NCI-H1436 (cell line): ENCODE measurements at places on chromosomes 5 and 9.

GRCh38 chr5:121867403-121867802, 15.7 kb downstream of the FTMT start:
- DNase-seq: no peak

- no peak for DNase-seq
Measured at GRCh38 chr5:73242735-73243134, 69.7 kb downstream of the TMEM174 start.

- DNase-seq: no peak
Measured at GRCh38 chr9:132193227-132194124, 31.6 kb downstream of the NTNG2 start.

GRCh38 chr9:114906922-114907571, 23.3 kb downstream of the TNFSF8 start:
- DNase-seq: no peak

DNA sequence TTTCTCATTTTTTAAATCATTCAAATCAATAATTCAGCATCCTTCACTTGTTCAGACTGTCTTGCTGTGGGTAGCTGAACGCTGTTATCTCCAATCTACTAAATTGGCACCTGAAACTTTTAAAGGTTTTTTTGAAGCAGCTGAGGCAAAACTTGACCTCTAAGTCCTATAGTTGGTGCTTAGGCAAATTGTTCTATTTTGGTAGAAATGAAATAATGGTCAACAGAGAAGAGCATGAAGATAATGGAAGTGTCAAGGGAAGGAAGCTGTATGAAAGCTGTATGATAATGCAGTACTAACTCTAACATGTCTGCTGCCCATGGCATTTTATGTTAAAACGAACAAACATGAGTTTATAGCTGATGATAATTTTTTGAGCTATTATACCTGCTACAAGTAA, 138.0 kb downstream of the GDNF start:
- DNase-seq: no peak

DNA sequence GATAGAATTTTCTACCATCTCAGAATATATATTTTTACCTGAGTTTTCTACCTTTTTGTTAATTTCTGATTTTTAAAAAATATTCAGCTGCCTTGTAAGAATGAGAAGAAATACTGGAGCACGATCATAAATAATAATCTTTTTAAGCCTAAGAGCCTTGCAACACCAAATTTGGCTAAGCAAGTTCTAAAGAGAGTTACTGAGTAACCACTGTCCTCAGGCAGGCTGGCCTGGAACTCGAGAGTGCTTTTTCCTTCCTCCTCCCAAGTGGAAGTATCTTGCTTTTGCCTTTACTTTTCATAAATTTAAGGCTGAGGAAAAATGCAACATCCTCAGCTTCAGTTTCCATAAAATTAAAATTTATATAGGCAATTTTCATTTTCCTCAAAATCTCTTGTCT, 21.0 kb downstream of the GLRX start:
- no peak for DNase-seq

GRCh38 chr9:70475211-70475610, 60.8 kb upstream of the KLF9 start:
- DNase-seq: no peak

GRCh38 chr5:172697123-172698121, 56.4 kb downstream of the NEURL1B start:
- peak; percentile 67 for DNase-seq

DNA sequence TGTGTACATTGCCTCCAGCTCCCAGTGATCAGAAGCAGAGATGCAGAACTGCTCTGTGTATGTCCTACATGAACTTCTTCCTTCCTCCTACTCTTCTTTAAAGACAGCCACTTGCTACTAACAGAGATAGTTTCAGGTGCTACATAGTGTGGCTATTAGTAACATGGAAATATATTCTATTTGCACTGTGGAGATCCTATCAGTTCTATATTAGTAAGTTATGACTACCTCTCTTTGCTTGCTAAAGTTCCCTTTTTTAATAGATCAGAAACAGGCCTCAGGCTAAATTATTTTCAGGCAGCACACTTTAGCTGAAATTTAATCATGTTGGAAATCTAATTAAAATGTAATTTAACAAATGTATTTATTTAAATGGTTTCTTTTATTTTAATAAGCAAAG, 64.4 kb upstream of the TNFSF8 start:
- DNase-seq: no peak

DNA sequence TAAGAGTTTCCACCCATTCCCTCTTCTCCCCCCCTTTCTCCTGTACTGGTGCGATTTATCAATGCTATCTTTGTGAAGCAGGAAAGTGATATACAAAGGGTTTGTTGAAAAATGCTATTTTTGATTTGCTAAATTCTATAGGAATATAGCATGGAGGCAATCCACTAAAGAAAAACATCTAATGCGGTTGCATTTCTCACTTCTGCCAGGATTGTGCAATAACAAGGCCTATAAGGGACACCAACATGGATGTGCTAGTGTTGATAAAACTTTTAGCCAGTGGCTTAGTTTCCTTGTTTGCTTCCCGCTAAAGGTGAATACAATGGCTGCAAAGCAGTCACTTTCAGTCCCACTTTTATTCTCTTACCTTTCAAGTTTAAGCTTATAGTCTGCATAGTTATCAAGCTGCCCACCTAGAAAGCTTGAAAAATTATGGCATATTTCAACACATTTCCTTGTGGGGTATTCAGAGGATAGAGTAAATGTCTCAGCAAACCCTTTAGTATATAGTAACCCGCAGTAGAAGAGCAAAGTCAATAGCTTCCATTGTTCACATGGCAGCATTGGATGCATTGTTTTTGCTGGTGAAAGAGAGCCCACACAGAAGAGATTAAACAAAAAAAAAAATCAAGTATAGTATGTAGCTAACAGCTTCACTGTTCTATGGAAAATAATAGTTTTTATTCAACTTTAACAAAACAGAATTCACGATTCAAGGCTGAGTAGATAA, 674.6 kb upstream of the SEMA6A start:
- DNase-seq: no peak

DNA sequence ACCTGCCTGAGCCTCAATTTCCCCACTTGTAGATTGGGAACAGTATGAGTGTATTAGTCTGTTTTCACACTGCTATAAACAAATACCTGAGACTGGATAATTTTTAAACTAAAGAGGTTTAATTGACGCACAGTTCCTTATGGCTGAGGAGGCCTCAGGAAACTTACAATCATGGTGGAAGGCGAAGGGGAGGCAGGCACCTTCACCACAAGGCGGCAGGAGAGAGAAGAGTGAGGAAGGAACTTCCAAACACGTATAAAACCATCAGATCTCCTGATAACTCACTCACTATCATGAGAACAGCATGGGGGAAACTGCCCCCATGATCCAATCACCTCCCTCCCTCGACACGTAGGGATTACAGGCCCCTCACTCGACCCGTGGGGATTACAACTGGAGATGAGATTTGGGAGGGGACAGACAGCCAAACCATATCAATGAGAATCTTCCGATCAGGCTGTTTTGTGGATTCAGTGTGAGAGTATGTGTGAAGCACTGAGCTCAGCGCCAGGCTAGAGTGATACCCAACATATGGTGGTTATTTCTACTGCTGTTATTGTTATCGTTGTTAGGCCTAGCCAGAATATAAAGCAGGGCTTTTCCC, 14.6 kb upstream of the LMX1B start:
- DNase-seq: no peak

DNA sequence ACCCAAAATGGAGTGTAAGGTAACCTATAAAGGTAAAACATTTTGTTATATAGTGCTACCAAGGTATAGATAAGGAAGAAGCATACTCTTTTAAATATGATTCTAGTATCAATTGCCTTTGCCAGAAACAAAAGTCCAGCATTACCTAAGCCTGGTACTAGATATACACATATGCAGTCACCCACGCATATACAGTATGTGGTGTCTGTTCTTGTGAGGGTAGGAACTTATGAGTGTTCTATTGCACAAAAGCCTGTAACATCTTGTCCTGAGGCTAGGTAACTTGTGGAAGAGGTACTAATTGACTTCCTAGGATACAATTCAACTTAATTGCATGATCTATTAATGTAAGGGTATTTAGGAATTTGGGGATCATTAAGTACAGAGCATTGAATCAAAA, 31.3 kb upstream of the IFNE start:
- DNase-seq: no peak

- DNase-seq: no peak
Measured at GRCh38 chr5:52702877-52703276, 84.8 kb upstream of the ITGA1 start.

GRCh38 chr5:175920231-175920811, 47.8 kb downstream of the THOC3 start:
- DNase-seq: no peak

- no peak for DNase-seq
Measured at GRCh38 chr5:66966439-66966838, 230.2 kb downstream of the CD180 start.

DNA sequence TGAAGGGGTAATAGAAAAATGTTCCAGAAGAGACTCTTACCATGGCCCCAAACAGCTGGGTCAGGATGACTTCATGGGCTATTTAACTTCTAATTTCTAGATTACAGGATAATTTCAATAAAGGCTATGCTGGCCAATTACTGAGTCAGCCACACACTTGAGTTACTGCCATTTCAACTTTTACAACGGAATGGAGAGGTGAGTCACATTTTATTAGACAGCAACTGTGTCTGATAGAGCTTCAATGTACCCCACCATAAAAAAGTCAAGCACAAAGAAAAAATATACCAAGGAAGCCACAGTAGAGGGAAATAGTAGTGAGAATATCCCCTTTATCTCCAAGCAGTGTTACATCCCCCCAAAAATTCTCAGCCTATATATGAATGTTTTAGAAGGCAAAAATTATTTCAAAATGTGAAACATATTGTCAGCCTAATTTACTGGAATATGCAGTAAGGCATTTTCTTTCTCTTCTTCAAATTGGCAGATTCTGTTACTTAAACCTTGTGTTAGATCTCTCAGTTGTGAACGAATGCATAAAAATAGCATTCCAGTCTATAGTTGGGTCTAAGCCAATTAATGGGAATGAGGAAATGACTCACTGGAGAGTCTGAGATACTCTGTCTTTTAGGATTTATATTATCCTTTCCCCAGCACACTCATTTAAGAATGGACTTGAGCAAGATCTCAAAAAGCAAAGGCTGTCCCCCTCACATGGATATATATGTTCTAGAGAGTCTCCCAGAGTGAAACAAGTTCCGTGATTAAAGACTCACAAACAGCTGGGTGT, 47.1 kb upstream of the RAI14 start:
- DNase-seq: no peak

GRCh38 chr5:54063817-54064216, 246.6 kb downstream of the ARL15 start:
- no peak for DNase-seq

DNA sequence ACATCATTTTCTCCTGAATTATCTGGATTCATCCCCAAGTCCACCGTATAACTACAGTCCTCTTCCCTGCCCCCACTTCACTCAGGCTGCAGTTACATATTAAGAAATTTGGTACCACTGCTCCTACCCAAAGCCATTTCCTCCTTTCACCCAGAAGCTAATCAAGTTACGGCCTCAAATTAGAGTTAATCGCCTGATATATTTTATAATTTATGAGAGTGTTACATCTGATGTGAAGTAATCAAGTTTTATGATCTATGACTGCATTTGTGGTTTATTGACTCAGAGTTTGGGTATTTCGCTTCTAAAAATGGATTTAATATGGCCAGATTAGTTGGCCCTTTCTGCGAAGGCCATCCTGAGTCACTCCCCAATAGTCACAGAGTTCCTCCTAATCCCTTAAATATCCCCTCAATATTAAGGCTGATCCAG, 223.6 kb upstream of the KIF2A start:
- no peak for DNase-seq

DNA sequence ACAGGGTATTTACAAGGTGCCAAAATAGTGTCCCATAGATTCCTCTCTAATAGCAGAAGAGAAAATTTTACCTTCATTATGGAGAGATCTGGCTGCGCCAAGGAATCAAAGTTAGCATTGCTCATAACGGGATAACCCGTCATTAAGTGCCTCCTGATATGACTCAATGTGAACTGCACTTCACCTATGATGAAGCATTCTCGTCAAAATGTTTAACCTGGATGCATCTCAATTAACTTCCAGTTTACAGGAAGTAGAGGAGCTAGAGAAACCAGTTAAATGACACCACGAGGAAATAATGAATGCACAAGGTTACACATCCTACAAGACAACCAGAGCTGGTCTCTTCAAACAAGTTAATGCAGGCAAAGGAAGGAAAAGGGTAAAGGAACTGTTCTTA, 17.2 kb downstream of the FBXW11 start:
- no peak for DNase-seq

- DNase-seq: no peak
Measured at GRCh38 chr9:11366585-11367129, 753.9 kb upstream of the PTPRD start.

GRCh38 chr5:35319333-35320002, 89.2 kb upstream of the PRLR start:
- no peak for DNase-seq

DNA sequence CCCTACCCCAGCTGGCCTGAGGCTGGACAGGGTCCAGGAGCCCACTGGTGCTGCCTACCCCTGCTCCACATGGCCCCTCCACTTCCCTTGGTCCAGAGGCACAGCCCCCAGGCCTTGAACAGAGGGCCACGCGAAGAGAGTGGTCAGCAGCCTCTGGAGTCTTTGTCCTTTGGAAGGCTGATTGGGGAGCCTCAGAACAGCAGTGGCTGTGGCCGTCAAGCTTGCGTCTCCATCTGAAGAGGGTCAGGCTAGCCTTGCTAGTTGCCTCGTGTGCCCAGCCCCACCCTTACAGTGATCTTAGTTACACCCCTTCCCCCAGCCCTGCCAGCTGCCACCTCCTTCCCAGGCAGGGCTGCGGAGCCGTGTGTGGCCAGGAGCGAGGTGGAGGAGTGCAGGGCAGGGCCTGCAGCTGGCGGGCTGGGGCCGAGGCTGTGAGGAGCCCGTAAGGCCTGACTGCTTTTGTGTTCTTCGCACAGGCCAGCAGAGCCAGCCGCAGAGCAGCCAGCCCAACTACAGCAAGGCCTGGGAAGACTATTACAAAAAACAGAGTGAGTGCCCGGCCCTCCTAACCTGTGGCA, 30.1 kb upstream of the PRDM12 start:
- DNase-seq: no peak

DNA sequence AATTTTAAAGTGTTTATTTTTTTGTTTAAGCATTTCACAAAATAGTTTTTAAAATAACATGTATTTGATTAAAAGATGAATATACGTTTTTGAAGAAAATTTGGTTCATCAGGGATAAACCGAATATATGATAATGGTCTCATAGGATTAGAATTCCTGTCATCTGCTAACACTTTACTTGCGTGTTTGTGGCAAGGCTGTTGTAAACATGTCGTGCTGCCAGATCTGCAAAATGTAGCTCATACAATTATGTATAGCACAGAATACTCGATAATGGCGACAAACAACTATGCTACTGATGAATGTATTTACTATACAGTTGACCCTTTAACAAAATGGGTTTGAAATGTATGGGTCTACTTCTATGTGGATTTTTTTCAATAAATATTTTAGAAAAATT, 7.2 kb upstream of the TXNDC8 start:
- DNase-seq: no peak
